PC-9 (cell line): ENCODE measurements at places on chromosomes 6 and 20. TPM values are rescaled to one million over a fixed set of nuclear protein-coding genes. Genes with fewer than 3 reads are reported as not detected.

GRCh38 chr20:19712721-19713260, 45.3 kb upstream of the RIN2 start:
- no peak overlapping the region for H3K27ac ChIP-seq
- peaks cover 13% of the 10 kb centered on the region; the same call in 1 of the 2 replicates for H3K27me3 ChIP-seq
- no peak overlapping the region for H3K4me3 ChIP-seq
- no peaks in the 10 kb centered on the region for H3K4me1 ChIP-seq
- no peak for DNase-seq
- no peaks in the 10 kb centered on the region for H3K36me3 ChIP-seq

- DNase-seq, result no peak
- H3K4me1 ChIP-seq, result no peaks in the 10 kb centered on the region
- H3K27me3 ChIP-seq, result no peaks in the 10 kb centered on the region
- no peaks in the 10 kb centered on the region for H3K36me3 ChIP-seq
- no peak overlapping the region for H3K27ac ChIP-seq
These were observed 28.3 kb downstream of the FYN start for GRCh38 chr6:111844921-111845320.

DNA sequence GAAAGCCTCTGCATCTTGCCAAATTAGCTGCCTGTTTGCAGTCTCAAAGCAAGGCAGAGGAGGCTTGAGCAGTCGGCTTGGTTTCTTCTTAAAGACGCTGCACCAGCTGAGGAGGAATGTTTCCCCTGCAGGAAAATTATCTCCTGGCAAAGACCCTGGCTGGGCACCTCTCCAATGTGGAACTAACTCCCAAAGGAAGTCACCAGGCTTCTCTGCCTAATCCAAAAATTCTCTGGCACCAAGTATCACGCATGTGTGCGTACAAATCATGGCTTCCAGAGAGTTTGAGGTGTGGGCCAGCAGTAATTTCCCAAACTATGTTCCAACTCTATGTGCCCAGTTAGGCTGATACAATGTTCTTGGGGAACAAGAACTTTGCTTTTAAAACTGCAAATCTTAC, 176.2 kb downstream of the KIF16B start:
- H3K4me3 ChIP-seq, result no peak overlapping the region
- no peak overlapping the region for H3K27ac ChIP-seq

DNA sequence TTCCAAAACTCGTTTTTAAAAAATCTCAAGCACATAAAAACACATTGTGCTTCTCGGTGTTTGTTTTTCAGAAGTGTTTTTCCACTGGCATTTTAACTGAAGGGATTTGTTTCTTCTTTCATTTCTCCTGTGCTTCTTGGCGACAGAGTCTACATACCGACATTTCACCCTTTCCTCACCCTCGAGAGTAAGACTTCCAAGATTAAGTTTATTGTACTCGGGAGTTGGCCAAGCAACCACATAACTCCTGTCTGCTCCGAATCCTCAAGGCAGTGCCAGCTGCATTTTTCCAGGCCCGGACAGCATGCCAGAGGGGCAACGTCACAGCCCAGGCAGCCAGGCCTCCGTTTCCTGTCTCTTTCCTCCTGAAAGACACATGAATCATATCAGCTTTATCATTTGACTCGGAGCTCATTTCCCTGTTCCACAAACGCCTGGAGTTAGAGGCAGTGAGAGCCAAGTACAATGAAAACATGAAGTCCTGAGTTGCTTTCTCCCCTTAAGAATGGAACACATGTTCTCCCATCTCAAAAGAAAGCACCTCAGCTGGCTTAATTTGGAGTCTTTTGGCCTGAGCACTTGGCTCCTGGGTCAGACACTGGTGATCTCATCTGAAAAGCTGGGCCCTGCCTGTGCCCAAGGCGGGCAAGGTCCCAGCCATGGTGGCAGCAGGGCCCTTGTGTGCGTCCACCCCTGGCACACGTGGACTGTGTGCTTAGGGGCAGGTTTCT, 23.2 kb upstream of the FAM50B start:
- peak overlapping the region; percentile 20; the same call in 1 of the 2 replicates for H3K4me3 ChIP-seq
- peak overlapping the region; percentile 87 for H3K27ac ChIP-seq
- peak; percentile 94 for DNase-seq
- peaks cover 50% of the 10 kb centered on the region for H3K4me1 ChIP-seq
- H3K36me3 ChIP-seq, result no peaks in the 10 kb centered on the region

DNA sequence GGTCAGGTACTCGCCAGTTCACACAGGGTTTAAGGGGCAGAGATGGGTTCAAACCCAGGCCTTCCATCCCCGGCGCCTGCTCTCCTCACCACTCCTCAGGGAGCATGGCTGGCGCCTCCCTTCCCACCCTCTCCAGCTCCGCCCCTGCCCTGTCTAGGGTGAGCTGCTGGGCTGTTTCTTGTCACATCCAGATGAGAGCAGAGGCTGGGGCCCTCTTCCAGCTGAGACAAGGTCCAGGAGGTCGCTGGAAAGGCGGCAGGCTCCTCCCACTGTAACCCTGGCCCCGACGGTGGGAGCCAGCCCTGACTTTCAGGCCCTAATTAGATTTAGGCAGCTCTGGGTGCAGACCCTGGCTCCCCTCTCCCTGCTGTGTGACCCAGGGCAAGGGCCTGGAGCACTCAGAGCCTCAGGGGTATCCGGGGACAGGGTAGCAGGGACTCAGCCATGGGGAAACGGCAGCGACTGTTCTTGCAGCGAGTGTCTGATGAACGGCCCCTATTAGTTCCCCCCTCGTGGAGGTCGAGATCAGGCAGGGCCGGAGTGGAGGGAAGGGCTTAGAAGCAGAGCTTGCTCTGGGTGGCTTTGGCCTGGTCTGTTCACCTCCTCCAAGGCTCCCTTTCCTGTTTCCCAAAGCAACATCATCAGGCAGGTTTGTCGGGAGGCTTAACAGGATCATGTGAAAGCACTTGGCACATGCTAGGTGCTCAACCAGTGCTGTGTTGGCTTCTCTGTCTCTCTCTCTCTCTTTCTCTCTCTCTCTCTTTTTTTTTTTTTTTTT, 33.4 kb downstream of the SNAI1 start:
- no peak for DNase-seq
- no peaks in the 10 kb centered on the region for H3K36me3 ChIP-seq
- H3K4me3 ChIP-seq, result no peak overlapping the region
- peaks cover 24% of the 10 kb centered on the region for H3K4me1 ChIP-seq
- no peaks in the 10 kb centered on the region for H3K27me3 ChIP-seq

The BPIFA1 gene
- total RNA-seq, result not detected in 2 replicates

DNA sequence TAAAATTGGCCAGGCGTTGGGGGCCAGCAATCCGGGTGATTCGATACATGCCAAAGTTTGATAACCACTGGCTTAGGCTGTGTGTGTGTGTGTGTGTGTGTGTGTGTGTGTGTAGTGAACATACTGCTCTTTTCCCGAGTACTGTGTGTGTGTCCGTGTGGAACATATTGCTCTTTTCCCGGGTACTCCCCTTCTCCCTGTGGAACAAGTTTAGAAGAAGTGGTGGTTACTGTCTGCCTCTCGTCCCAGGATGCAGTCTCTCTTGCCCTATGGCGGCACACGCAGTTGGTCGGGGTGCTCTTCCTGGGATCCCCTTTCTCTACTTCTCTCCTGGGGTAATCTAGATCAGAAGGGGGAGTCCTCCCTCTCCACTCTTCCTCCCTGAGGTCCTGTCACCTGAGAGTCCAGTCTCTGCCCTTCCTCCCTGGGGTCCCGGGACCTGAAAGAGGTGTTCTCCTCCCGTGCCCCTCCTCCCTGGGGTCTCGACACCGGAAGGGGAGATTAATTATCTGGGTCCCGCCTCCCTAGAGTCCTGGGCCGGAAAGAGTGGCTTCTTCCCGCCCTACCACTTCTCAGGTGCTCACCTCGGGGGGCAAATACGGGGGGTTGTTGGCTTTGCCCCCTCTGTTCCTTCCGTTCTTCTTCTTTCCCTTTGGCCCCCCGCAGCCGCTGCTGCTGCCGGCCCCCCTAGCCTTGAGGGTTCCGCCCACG, 516 bp downstream of the GTPBP2 start:
- peaks cover 34% of the 10 kb centered on the region for H3K4me1 ChIP-seq
- H3K27ac ChIP-seq, result peak overlapping the region; percentile 96
- H3K36me3 ChIP-seq, result peaks cover 32% of the 10 kb centered on the region
- no peaks in the 10 kb centered on the region for H3K27me3 ChIP-seq
- H3K4me3 ChIP-seq, result peak overlapping the region; percentile 93

DNA sequence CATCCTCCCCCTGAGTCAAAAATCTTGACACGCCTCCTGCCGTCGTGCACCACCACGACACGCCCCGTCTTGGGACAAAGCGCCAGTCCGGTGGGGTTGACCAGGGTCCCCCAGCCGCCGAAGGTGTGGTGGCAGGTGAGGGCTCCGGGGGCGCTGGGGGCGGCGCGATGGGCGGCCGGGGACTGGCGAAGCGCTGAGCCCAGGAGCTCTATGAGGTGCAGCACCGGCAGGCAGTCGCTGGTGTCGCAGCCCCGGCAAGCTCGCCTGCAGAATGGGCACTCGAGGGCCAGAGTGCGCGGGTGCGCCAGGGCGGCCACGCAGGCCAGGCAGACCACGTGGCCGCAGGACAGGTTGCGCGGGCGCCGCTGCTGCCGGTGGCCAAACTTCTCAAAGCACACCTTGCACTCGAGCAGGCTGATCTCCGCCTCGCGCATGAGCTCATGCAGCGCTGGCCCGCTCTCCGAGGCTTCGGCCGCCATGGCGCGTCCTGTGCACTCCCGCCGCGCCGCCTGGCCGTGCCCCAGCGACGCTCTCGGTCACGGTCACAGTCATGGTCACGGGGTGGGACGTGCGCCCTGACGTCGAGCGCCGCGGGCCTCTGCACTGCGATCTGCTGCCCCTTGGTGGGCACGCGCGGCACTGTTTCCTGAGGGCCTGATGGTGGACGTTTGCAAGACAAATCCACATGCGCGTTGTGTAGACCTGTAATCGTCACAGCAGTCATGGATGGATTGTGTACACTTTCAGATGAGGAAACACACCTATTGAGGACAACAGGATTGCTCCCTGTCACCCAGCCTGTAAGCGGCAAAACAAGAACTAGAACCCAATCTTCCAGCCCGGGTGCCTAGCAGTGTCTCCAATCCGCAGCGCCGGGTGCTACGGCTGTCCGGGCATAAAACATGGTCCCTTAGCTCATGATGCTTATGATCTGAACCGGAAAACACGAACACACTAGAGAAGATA, at the start of gene NHLRC1:
NHLRC1 (minus strand) TSS at position 550 of the 966 bp plus-strand sequence; CDS start at position 479, 71 bp downstream.
- DNase-seq, result peak; percentile 42
- H3K27ac ChIP-seq, result no peak within 1 kb of the TSS
- no peaks in the 10 kb centered on the region for H3K36me3 ChIP-seq
- no peaks in the 10 kb centered on the region for H3K27me3 ChIP-seq
- no peaks in the 10 kb centered on the region for H3K4me1 ChIP-seq
- H3K4me3 ChIP-seq, result peak within 1 kb of the TSS; percentile 19; the same call in 1 of the 2 replicates

DNA sequence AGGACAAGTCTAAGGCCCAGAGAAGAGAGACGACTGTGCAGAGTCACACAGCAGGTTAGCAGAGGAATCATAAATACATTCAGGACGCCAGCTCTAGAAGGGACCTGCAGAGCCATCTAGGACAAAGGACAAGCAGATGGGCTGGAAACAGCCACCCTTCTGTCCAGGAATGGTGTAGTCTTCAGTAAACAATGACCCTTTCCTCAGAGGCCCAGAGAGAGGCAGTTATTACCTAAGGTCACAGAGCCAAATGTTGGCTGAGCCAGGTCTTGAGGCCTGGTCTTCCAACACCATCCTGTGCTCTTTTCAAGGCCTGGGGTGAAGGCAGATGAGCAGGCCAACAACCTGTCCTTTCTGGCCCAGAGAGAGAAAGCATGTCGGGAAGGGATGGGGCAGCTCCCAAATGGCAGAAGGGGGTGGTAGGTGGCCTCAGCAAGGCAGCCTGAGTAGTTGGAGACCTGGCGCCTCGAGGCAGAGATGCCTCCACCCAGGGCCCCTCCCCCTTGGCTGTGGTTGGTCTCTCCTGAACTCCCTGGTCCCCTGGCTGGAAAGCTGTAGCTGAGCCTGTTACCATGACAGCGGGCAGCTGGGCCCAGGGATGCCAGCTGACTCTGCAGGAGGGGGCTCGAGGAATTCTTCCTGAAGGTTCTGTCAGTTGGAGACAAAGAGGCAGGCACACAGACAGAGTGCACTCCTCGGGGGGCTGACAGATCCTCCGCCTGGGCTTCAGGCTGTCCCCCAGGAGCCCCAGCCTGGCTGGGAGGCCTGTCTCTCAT, 24.8 kb downstream of the EPB41L1 start:
- H3K36me3 ChIP-seq, result no peaks in the 10 kb centered on the region; the same call in 1 of the 2 replicates
- H3K27me3 ChIP-seq, result no peaks in the 10 kb centered on the region
- DNase-seq, result no peak
- H3K4me3 ChIP-seq, result no peak overlapping the region
- no peaks in the 10 kb centered on the region for H3K4me1 ChIP-seq
- H3K27ac ChIP-seq, result no peak overlapping the region

DNA sequence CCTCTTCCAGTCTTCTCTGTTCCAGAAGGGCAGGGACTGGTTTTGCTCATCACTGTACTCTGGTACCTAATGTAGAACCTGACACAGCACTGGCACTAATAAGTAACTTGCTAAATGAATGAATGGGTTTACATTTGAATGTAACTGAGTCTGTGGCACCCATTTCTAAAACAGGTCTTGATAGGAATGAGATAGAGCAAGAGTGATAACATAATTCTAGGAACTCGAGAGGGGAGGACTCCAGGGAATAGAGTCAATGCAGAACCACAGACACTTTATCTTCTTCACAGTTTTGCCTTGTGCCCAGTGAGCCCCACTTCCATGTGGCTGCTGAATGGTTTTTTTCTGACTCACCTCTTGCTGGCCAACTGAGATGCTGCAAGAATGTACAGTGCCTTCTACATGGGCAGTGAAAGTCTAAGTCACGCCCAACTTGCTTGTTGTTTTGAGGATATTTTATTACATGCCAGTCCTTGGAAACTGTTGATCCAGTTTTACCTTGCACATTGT, 61.1 kb downstream of the TBC1D7 start:
- H3K27me3 ChIP-seq, result no peaks in the 10 kb centered on the region
- H3K4me1 ChIP-seq, result peaks cover 31% of the 10 kb centered on the region

- H3K27ac ChIP-seq, result peak overlapping the region; percentile 56
- H3K36me3 ChIP-seq, result no peaks in the 10 kb centered on the region
- no peaks in the 10 kb centered on the region for H3K27me3 ChIP-seq
- H3K4me3 ChIP-seq, result 0 out of 2 replicates have a peak overlapping the region, but pooled peaks have one; percentile 22
These were observed 125.1 kb upstream of the NXT1 start for GRCh38 chr20:23225407-23226060.

DNA sequence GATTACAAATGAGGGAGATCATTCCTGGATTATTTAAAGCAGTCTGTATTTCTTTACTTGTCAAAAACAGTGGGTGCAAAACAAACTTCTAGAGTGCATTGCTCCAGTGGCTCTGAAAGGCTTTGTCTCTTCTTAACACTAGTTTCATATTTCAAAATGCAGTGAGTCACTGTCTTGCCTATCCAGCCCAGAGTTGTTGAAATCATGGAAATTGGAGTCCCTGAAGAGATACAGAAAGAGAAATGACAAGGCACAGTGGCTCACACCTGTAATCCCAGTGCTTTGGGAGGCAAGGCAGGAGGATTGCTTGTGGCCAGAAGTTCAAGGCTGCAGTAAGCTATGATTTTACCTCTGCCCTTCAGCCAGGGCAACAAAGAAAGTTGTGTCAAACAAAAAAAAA, 11.3 kb downstream of the SLC2A12 start:
- peak; percentile 89 for DNase-seq
- peak overlapping the region; percentile 65 for H3K27ac ChIP-seq
- no peaks in the 10 kb centered on the region for H3K27me3 ChIP-seq
- no peak overlapping the region for H3K4me3 ChIP-seq
- peaks cover 27% of the 10 kb centered on the region for H3K4me1 ChIP-seq
- no peaks in the 10 kb centered on the region for H3K36me3 ChIP-seq

- no peak overlapping the region for H3K4me3 ChIP-seq
- DNase-seq, result no peak
- H3K4me1 ChIP-seq, result no peaks in the 10 kb centered on the region
- H3K27me3 ChIP-seq, result no peaks in the 10 kb centered on the region
These were observed 194.1 kb downstream of the ARID1B start for GRCh38 chr6:156971153-156971885.
